ENCODE measurements at places on chromosomes 13 and 19.

- no peak for DNase-seq
These were observed 500.3 kb downstream of the KLF12 start for GRCh38 chr13:73633817-73634460.

GRCh38 chr19:2270157-2270422 lies 11.9 kb downstream of the PEAK3 start:
- DNase-seq: no peak

- no peak for DNase-seq
These were observed 4.7 kb downstream of the PPP1R13L start for GRCh38 chr19:45400192-45400591.

DNA sequence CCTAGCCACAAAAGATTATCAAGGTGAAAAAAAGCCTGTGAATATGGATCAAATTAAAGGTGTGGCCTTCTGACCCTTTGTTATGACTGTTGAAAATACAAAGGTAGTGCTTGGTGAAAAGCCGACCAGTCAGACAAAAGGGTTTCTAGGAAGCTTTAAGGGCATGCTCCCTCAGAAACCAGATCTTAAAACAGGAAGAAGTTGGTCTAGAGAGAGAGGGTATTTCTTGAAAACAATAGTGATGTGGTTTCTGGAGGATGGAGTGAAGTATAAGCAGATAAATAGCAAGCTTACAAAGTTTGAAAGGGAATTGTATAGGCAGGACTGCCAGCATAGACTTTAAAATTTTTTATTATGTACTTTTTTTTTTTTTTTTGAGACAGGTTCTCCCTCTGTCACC lies 5.0 kb upstream of the EID2 start:
- no peak for DNase-seq

DNA sequence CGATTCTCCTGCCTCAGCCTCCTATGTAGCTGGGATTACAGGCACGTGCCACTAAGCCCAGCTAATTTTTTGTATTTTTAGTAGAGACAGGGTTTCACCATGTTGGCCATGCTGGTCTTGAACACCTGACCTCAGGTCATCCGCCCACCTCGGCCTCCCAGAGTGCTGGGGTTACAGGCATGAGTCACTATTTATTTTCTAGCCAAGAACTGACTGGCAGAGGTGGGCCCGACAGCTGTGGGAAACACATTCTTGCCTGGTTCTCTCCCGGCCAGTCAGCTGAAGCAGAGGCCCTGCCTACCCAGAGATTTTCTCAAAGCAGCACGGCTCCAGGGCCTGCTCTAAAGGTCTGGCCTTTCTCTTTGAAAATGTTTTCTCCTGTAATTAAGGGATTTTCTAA lies 108.0 kb downstream of the KCTD15 start:
- DNase-seq: no peak

DNA sequence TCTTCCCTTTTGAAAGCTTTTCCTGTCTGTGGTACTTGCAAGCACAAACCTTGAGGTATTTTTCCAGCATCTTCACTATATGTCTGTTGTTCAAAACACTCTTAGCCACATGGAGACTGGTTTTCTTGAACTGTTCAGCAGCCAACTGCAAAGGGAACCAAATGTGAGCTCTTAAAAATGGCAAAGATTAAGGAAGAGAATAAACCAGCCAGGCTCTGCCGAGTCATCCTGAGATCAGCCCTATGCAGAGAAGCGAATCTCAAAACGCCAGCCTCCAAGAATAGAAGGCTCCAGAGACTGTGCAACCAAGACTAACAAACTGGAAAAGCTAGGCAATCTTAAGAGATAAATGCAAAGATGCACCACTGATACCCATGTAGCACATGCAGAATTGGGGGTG lies 20.7 kb downstream of the AKAP8 start:
- DNase-seq: no peak

DNA sequence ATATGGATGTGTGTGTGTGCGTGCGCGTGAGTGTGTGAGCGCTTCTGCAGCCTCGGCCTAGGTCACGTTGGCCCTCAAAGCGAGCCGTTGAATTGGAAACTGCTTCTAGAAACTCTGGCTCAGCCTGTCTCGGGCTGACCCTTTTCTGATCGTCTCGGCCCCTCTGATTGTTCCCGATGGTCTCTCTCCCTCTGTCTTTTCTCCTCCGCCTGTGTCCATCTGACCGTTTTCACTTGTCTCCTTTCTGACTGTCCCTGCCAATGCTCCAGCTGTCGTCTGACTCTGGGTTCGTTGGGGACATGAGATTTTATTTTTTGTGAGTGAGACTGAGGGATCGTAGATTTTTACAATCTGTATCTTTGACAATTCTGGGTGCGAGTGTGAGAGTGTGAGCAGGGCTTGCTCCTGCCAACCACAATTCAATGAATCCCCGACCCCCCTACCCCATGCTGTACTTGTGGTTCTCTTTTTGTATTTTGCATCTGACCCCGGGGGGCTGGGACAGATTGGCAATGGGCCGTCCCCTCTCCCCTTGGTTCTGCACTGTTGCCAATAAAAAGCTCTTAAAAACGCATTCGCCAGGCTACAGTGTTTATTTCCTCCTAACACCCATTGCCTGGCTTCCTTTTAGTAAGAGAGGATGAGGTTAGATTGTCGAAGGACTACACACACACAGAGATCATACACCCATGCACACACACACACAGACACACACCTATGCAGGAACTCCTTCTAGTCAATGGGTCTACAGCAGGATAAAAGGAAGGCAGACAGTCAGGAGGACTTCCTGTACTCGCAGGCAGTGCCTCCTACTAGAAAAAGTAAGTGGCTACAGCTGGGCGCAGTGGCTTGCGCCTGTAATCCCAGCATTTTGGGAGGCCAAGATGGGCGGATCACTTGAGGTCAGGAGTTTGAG lies 7.1 kb downstream of the FOSB start:
- DNase-seq: no peak

DNA sequence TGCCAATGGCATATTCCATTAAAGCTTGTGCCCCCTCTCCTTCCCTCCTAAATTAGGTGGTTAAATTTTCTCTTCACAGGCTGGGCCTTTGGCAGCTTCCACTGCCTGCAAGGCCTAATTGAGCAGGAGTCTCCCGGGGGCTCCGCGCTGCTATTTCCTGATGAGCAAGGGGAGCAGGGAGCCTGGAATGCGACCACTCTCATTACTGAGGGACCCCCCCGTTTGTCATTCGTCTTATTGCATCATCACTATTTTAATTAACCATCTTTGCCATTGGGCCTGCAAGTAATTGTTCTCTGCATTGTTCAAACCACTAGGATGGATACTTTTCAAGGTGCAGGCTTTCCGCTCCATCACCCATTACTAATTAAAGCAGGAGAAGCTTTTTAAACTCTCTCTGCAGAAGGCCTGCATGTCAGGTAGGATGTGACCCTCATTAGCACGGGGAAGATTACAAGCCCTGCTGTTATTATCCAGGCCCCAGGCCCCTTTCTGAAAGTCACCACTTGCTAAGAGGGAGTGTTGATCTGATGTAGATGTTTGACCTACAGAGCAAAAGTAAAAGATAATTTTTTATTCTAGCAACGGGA lies 142.3 kb downstream of the OXGR1 start:
- DNase-seq: no peak

DNA sequence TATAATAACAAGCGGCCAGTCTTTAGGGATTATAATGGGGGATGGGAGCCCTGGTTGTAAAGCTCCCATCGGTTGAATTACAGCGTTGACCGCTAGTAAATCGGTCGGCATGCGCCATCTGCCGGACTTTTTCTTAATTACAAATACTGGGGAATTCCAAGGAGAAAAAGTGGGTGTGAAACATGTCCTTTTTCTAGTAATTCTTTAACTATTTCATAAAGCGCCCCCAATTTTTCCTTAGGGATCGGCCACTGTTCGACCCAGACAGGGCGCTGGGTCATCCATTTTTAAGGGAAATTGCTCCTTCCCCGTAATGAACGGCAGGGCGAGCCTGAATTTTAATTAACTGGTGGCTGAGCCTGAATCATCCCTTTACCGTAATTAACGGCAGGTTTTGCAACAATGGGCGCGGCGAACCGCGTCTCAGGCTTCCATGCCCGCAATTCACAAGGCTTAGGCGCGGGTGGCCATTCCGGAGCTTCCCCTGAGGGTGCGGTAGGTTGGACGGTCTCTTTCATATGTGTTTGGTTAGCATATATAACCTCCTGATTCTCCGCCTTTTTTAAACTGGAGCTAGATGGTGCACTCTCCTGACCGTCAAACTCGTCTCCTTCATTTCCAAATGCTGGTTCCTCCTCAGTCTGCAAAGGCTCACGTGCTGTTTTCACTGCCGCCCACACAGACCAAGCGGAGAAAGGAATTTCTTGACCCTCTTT lies 30.2 kb upstream of the EVI5L start:
- peak; percentile 54 for DNase-seq

DNA sequence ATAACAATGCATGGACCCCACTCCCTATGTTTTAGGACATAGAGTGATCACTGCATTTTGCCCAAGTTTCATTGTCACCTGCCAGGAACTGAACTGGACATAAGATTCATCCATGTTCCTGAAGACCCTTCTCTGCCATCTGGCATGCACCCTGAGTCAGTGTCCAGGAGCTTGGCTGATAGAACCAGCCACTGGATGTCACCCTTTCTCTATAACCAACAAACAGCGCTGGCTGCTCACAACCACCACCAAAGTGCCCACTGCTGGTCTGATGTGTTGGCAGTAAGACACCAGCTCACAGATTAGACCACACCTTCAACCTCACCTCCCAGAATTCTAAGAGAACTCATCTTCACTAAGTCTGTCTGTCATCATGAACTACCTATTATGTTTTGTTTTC lies 333.4 kb downstream of the ITGBL1 start:
- peak; percentile 4 for DNase-seq

- DNase-seq: no peak
These were observed 13.5 kb upstream of the GAS6 start for GRCh38 chr13:113877149-113877990.

DNA sequence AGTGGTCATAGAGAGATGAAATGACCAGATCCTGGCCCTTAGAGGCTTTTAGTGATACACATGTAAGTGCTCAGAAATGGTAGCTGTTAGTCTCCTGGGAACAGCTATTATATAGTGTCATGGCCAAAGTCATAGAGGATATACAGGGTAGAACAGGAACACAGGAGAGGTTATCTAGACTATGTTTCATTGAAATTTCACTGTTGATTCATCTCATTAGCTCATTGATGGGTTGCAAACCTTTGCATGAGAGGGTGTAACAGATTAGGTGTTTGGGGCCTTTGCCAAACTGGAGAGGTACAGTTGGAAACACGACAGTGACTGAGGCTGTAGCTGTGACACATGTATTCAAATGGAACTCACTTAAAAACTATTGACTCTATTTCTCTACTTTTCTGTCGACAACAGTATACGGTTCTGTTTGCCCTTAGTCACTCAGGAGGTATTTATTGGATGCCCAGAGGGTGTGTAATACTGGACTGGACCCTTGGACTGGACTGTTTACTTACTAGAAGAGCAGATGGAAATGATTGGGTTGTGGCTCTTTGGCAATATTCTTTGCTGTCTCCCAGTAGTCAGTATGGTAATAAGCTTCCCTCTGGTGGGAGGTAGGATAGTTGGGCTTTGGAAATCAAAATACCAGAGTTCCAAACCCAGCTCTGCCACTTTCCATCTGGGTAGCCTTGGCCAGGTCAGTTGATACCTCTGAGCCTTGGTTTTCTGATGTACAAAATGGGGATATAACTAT lies 29.8 kb downstream of the ARHGAP35 start:
- DNase-seq: no peak

DNA sequence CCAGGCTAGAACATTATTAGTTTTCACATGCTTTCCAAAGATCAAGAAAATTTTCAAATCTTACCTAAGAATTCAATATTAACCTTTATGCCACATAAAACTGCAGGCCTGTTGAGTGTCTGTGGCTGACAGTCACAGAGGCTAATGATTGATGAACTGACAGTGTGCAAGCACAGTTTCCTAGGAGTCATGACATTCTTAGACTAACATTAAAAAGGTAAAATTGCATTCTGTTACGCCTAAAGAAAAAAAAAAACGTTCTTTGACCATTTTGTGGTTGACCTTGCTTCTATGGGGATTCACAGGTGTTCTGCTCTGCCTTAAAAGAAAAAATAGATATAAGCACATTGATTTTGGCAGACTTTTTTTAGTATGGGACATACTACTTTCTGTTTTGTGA lies 1776.2 kb downstream of the PCDH9 start:
- DNase-seq: no peak

- no peak for DNase-seq
These were observed 2.8 kb upstream of the IFNL2 start for GRCh38 chr19:39265321-39265916.

DNA sequence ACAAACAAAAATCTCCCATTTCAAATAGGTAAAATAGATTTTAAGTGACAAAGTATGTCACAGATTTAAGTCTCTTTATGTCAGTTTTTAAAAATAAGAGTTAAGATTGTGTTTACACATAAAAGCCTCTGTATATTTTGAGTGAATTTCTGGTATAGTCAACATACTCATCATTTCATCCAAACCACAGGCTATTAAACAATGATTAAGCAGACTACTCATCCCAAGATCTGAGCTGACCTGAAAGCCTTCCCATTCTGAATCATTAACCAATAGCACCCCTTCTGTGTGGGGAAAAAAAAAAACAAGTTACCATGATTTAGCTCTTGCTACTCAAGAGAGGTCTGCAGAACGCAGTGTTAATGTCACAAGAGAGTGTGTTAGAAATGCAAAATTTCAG lies 284.4 kb upstream of the NBEA start:
- no peak for DNase-seq

- no peak for DNase-seq
These were observed 836 bp upstream of the BST2 start for GRCh38 chr19:17406046-17406886.

DNA sequence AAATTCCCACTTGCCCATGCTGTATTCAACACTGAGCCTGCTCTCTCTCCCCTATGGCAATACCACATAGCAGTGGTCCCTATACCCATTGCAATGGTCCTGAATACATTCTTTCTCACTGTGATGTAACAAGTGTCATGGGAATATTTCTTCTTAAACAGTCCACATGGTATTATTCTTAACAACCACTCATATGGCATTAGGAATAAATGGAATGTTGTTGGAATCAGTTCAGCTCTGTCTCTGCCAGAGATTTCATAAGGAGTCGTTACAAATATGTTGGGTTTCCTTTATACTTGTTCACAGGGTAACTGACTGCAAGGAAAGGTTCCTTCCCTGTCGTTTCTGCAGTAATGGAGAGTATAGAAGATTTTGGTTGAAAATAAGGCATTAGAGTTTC lies 128.3 kb upstream of the SPATA13 start:
- DNase-seq: no peak

DNA sequence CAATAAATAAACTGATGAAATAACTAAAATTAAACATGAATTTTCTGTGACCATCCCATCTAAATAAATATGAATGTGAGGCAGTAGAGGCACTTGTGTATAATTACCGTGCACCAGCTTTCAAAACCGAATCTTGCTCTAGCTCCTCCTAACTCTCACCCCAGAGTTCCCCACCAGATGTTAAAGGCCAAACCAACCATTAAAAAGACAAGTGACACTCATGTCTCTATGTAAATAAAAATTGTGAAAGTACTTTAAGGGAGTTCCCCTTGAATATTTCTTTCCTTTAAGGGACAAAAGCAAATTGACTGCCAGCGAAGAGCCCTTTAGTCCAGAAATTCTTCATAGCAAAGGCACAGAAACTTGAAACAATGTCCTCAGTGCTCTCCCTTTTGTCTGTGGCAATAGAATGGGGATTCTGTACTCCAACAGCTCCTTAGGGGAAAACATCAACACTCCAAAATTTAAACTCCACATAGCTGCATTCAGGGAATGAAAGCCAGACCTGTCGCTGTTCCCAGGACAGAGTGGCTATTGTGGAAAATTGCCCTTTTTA lies 101.7 kb upstream of the SOX21 start:
- no peak for DNase-seq

GRCh38 chr19:11482384-11483050 lies 1.7 kb upstream of the ELAVL3 start:
- peak; percentile 94 for DNase-seq

- DNase-seq: no peak
These were observed 43.2 kb downstream of the N4BP2L1 start for GRCh38 chr13:32384702-32385101.

Data from germinal center (tissue), 1 donor.